Inflammatory macrophage treated with lipopolysaccharide for 1 hour (primary cell): ENCODE measurements at places on chromosomes 11 and 22.

DNA sequence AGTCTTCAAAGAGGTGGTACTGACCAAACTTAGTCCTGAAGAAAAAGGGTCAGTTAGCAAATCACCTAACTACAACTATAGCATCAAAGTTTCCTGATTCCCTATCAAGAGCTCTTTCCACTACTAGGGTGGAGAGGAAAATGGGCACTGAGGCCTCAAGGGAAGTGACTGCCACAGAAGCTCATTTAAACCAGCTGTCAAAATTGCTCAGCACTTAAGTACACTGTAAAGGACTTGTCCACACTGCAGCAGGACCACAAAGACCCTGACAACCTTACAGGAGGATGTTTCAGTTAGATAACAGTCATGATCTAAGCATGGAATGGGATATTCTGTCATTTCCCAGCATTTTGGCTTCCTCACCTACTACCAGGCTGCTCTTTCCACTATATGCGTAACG is 33.0 kb downstream of the FAM168A start:
- no peak for DNase-seq

DNA sequence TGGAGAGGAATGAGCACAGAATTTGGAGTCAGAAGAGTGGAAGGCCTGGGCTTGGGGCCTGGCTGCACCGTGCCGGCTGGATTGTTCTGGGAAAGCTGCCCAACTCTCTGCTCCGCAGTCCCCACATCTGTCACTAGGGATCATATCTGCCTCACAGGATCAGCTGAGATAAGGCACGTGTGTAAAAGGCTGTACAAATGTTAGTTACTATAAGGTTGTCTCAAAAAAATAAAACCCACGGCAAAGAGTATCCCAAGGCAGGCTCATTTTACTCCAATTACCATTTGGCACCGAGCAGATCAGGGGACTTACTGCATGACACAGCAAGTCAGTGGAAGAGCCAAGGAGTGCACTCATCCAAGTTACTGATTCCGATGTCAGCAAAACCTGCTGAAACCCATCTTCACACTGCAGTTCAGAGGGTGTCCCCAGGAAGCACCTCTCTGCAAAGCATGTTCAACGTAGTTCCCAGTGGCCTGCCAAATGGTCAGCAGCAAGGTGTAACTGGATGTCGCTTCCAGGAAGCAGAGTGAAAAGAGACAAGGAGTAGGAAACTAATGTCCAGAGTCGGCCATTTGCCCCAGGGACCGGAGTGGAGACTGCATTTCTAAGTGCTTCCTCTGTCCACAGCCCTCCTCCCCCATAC is 18.1 kb upstream of the MRTFA start:
- DNase-seq, result no peak

DNA sequence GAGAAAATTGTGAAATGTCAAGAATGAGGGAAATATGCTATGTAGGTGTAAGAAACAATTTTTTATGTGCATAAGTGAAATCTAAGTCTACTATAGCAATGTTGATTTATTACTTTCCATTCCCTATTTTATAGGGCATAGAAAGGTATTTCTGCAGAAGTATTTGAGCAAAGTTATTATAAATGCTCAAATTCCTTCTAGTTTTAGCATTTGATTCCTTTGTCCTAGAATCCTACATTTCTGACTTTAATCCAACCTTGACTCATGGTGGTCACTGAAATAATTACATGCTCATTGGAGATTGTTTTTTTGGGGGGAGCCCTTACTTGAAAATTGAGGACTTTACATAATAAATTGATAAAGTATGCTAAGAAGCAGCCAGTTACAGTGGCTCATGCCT is 716.6 kb upstream of the LUZP2 start:
- DNase-seq, result no peak

DNA sequence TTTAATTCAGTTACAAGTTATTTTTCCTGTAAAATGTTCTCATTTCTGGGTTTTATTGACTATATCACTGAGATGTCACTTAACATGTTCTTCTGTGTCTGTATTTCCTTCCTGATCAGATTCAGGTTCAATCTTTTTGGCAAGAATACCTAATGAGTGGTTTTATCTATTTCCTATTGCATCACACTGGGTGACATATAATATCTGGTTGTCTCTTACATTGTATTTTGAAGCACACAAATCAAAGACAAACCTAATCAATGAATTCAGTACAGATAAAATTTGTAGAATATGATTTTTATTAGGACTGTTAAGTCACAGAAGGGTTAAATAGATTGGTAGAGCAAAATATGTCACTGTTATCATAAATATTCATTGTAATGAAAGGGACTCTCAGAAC is 60.4 kb downstream of the BCL2L13 start:
- DNase-seq, result no peak

- DNase-seq, result no peak
Observed at GRCh38 chr11:1203505-1204271, 19.2 kb upstream of the MUC5B start.

GRCh38 chr22:24584871-24585411 is 7.9 kb downstream of the LRRC75B start:
- no peak for DNase-seq
